AG08395 (cell line): ENCODE measurements at places on chromosomes 12 and 14.

DNA sequence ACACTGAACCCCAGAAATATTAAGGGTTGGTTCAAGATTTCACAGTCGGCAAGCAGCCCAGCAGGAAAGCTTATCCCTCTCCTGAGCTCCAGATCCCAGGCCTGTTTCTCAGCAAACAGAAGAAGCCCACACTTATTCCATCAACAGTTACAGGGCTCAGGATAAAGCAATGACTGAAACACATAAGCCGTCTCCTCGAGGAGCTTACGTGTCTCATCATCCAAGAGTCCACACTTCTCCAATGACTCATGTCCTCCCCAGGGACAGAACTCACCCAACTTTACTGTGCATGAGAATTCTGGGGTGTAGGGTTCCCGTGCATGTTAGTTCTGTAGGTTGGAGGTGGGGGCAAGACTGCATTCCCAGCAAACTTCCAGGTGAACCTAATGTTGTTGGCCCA is 31.2 kb downstream of the GSC start:
- peak; percentile 32 for DNase-seq

DNA sequence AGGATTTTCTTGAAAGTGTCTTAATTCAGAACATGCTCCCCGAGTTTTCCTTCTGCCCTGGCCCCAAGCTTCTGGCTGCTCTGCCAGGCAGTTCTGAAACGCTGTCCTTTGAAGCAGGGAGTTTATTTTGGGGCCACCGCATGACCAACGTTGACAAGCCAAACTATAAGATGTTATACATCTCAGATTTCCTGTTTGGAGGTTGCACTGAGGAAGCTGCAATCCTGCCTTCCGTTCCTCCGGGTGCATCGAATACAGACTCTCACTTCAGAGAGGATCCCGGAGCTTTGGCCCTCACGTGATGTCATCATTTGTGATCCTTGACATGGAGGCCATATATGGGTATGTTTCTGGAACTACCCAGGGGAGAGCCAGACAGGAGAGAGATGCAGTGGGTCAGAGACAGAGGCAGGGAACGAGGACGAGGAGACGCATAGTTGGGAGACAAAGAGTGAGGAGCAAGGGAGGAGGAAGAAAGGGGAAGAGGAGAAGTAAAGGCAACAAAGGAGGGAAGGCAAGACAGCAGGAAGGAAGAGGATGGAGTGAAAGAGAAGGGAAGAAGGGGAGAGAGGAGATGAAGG is at the start of gene ASB2:
Gene ASB2 (minus strand): TSS at position 94 of the 581 bp plus-strand sequence. CDS start 12,031 bp downstream, outside the sequence.
- DNase-seq: no peak

GRCh38 chr12:39755478-39755877 is 135.9 kb upstream of the ABCD2 start:
- DNase-seq: no peak

DNA sequence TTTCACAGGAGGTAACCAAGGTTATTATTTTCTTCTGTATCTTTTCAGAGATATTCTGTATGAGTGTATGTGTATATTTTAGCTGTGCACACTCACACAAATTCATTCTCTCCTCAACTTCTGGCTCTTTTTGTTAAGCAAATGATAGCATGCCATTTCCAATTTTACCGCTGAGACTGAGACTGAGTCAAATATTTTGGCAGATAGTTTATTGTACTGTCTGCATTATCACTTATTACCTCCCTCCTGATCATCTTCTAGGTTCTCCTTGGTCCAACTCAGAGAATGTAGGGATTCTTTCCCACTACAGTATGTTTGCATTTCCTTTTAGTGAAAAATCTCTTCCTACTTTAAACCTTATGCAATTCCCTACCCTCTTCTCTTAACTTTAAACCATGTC is 33.3 kb downstream of the DACT1 start:
- DNase-seq: no peak

- DNase-seq: peak; percentile 10
Observed at GRCh38 chr12:53805067-53805466, 53.3 kb upstream of the CISTR start.

DNA sequence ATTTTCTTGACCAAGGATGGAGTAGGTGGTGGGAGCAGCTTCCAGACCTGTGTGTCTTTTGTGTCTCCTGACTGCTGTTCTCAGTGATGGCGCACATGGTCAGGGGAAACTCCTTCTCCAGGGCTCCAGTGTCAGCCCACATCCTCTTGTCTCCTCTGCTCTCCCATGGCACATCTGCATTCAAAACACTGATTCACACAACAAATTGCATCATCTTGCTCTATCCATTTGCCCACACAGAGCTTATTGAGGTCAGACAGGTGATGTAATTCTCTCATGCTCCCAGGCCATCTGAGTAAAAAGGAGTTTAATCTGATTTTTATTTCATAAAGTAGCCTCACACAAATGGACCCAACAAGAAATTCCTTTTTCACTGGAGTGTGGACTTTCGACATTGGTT is 21.8 kb upstream of the TMEM132C start:
- DNase-seq: no peak

GRCh38 chr12:31387466-31387865 is 61.5 kb upstream of the SINHCAF start:
- no peak for DNase-seq

- DNase-seq: peak; percentile 40
Observed at GRCh38 chr12:48454667-48455066, 17.7 kb upstream of the ANP32D start.

DNA sequence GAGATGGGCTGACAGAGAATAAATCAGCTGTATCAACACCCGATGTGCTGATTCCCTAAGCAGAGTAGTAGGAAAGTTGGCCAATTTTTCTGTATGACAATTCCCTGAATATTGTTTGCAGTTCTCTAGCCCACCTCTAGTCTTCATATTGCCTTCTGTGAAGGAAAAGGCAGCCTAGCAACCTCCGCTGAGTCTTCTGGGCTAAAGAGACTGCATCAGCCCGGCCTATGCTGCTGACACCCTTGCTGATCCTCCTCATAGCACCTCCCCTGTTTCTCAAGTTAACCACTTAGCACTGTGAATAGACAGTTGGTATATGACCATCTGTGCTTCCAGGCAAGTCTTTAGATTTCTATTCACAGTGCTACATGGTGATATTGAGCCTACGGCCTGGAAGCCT is 161.1 kb upstream of the EGLN3 start:
- DNase-seq: no peak
